ENCODE measurements at places on chromosomes 11 and 22. TPM values are rescaled to one million over a fixed set of nuclear protein-coding genes. Genes with fewer than 3 reads are reported as not detected.

Gene APOL3
- 9.1 TPM for polyA plus RNA-seq

DNA sequence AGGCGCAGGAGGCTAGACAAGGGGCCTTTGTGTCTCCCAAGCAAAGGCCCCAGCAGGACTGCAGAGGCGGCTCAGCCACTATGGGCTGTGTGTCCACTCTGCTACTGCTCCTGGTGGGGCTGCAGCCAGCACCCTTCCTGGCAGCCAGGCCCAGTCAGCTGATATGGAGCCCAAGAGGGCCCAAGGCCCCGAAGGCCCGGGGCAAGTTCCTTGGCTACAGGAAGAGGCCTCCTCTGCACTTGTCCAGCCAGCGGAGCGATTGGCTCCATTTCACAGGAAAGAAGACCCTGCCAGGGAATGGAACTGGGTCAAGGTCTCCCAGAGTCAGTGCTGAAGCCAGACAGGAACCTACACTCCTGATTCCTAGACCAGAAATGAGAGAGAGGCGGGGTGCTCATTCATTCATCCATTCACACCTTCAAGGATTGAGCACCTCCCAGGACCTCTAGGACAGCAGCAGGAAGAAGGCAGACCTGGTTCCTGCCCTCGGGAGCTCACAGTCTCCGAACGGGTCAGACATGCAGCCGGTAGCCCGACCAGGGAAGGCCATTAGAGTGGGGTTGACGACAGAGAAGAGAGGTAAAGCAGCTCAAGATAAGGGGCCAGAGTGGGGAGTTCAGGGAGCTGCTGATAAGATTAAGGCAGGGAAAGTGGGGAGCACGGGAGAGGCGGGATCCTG is 811 bp upstream of the P2RY2 start:
- no peak for DNase-seq

GRCh38 chr11:112285841-112286311 is 25.2 kb upstream of the PLET1 start:
- DNase-seq = no peak

GRCh38 chr22:20868025-20868962 is 9.5 kb downstream of the SNAP29 start:
- no peak for DNase-seq

- no peak for DNase-seq
These were observed 4.8 kb downstream of the TEAD1 start for GRCh38 chr11:12678991-12679390.

DNA sequence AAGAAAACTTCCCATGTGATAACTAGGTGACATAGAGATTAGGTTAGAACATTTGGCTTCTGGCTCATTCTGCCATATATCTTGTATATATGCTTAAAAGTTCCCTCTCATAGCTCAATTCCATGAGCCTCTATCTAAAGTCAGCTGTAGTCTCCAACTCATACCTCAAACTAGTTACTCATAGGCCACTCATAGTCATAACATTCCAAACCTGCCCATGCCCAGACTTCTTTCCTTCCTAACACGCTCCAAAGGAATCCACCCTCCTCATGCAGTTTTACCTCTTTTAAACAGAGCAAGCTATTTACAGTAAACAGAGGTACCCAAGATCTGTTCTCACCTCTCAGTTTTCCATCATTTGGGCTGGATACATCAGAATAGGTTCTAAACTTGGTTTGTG is 39.4 kb downstream of the GLYATL2 start:
- DNase-seq = no peak

Gene MUC15
- not detected for polyA plus RNA-seq

DNA sequence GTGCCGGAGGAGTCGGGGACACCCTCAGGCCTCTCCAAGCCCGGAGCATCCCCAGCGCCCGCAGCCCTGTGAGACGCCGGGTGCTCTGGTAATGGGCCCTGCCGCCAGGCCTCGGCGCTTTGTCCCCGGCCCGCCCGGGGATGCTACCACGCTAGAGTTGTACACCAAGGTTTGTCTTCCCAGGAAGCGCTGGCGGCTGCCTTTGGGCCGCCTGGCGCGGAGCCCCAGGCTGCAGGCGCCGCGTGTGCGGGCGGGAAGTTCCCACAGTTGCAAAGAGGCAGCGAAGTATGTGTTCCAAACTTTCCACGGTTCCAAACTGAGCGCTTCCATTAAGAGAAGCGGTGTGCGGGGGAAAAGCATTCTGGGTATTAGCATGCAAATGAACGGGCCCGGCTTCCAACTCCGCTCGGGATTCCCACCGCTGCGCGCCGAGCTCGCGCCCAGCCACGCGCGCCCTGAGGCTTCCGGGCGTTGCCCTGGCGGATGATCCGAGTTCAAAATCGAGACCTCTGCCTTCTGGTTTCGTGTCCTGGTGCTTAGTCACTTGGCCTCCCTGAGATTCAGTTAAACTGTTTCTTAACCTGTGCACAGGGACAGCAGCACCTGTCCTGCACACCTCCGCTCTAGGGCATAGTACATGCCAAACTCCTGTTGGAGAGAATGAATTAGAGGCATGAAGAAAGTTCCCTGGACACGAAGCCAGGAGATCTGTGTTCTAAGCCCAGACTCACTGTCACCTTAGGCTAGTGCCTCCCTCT is 1.3 kb upstream of the PATZ1 start:
- peak; percentile 47 for DNase-seq

GRCh38 chr11:117941163-117941707 is 12.0 kb upstream of the TMPRSS13 start:
- DNase-seq = no peak

- DNase-seq = no peak
These were observed 251.8 kb downstream of the NTM start for GRCh38 chr11:131622193-131622592.

- no peak for DNase-seq
These were observed 134.3 kb upstream of the C11orf58 start for GRCh38 chr11:16603890-16604793.

Gene RIBC2
- polyA plus RNA-seq = 1.8 TPM

Gene C11orf91
- not detected for polyA plus RNA-seq

- DNase-seq = no peak
These were observed 7.4 kb downstream of the ATL3 start for GRCh38 chr11:63663809-63664208.

Gene SYT12
- polyA plus RNA-seq = 0.10 TPM

Gene STT3A
- polyA plus RNA-seq = 110 TPM

Gene ACRV1
- 0.34 TPM for polyA plus RNA-seq

Gene KCNQ1
- polyA plus RNA-seq = 2.1 TPM

DNA sequence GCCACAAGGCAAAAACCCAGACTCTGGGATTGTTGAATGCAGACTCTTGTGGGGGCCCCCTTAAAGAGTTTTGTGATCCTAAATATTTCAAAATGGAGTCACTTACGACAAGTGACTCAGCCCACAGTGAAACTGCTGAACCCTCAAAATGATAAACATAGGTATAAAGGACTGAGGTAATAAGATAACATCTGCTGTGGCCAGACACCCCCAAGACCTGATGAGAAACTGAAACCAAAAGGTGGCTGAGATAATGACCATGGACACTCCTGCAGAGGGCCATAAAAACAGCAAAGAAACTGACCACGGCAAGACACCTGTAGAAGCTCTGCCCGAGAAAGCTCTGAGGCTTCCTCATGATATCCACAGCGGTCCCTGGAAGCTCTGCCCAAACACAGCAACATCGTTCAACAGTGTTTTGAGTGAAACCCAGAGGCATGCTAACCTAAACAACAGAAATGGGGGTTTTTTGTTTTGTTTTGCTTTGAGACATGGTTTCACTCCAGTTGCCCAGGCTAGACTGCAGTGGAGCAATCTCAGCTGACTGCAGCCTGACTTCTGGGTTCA is 1.6 kb upstream of the PLAAT4 start:
- no peak for DNase-seq

GRCh38 chr11:72719144-72719543 is 33.1 kb downstream of the ARAP1 start:
- DNase-seq = no peak

DNA sequence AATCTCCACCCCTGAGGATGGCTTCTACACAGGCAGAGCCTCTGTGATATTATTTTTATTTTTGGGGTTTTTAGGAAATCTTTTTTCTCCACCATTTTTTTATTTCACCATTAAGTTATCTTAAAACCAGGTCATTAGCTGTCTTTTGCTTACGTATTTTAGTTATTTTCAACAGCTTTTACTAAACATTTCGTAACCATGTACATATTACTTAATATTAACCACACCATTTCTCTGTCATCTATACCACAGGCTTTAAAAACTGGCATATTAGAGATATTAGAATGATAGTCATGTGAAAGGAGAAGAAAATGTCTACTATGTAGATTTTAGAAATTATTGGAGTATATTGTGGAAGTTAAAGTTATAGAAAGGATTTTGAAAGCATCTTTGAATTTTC is 37.4 kb downstream of the YAP1 start:
- DNase-seq = no peak

Gene MAPK11
- 5.6 TPM for polyA plus RNA-seq

Gene CREB3L1
- polyA plus RNA-seq = 40.8 TPM

Gene GGTLC2
- polyA plus RNA-seq = not detected

DNA sequence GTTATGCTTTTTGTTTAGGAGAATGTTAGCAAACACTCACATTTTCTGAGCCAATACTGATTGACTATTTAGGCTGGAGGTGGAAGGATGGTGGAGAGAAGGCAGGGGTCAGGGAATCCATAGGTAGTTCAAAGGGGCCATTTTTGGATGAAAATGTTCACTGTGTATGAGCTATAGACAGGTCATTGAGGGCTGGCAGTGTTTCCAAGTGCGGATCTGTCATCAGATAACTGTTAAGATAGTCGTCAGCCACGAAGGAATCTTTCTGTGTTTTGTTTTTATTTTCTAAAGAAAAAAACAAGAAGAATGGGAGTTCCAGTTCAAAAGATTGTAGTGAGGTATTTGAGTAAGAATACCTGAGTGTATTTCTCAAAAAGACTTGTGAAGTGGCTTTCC is 3.1 kb downstream of the KCNJ5 start:
- no peak for DNase-seq

GRCh38 chr22:35037089-35037488 is 28.9 kb upstream of the ISX start:
- DNase-seq = no peak

DNA sequence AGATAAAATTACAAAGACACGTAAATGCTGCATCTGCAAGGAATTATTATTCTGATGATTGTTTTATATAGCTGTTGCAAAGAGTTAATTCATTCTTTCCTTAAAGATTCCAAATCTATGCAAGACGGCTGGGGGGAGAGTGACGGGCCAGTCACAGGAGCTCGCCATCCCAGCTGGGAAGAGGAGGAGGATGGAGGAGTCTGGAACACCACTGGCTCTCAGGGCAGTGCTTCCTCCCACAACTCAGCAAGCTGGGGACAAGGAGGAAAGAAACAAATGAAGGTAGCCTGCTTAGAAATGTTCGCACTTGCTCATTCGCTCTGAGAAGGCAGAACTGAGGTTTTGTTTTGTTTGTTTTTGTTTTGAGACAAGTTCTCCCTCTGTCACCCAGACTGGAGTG is 73.0 kb upstream of the ADSL start:
- DNase-seq = no peak

DNA sequence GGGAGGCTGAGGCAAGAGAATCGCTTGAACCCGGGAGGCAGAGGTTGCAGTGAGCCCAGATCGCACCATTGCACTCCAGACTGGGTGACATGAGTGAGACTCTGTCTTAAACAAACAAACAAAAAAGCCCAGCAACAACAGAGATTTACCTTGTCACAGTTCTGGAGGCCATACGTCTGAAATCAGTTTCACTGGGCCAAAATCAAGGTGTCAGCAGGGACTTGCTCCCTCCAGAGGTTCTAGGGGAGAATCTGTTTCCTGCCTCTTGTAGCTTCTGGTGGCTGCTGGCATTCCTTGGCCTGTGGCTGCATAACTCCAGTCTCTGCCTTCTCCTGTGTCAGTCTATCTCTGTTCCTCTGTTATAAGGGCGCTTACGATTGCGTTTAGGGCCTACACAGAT is 1.5 kb downstream of the DDX10 start:
- DNase-seq = no peak

Gene AQP11
- polyA plus RNA-seq = 1.6 TPM

Gene VSTM5
- polyA plus RNA-seq = 0.48 TPM

- DNase-seq = no peak
These were observed 1350.5 kb downstream of the TBC1D22A start for GRCh38 chr22:48112687-48113521.

- DNase-seq = no peak
These were observed 243.6 kb upstream of the SORL1-AS1 start for GRCh38 chr11:121696177-121696871.

GRCh38 chr22:31400023-31400397 is 606 bp downstream of the DRG1 start:
- DNase-seq = no peak

DNA sequence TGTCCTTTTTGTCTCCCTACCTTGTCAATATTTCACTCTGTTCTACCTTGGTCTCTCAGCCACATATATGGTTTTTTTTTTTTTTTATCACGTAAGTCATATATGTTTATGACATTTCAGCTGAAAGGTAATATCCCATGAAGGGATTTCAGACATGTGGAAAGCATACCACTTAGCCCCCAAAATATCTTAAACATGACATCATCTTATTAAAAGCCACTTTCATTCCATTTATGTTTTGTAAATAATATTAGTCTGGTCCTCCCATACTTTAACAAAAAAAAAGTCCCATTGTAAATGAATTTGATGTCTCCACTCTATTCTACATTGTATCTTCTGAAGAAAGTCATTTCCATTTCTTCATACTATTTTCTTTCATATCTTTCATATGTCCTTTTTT is 85.4 kb downstream of the CSTPP1 start:
- no peak for DNase-seq

- no peak for DNase-seq
These were observed 13.1 kb upstream of the RPS19BP1 start for GRCh38 chr22:39545386-39546365.

GRCh38 chr22:47043835-47044721 is 281.6 kb downstream of the TBC1D22A start:
- DNase-seq = no peak

- no peak for DNase-seq
These were observed 452.3 kb downstream of the RAB38 start for GRCh38 chr11:87722756-87723565.

Gene DEUP1
- not detected for polyA plus RNA-seq

DNA sequence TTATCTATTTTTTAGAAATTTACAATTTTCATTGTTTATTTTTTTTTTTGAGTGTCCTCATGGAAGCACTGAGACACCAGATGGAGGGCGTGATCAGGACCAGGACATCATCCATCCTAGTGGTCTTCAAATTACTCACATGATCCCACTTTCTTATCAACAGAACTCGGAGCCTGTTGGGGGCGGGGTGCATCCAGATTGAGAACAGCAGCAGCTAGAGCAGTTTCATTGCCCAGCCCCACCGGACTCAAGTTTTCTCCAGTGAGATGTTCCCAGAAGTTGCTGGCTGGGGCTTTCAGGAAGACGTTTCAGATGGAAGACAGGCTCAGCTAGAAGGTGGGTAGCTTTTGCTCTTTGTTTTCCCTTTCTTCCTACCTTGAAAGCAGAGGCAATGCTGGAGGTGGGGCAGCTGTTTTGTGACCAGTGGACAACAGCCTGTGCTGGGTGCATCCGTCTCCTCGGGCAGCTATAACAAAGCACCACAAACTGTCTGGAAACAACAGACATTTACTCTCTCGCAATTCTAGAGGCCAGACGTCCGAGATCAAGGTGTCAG is 562.1 kb downstream of the TBC1D22A start:
- no peak for DNase-seq

DNA sequence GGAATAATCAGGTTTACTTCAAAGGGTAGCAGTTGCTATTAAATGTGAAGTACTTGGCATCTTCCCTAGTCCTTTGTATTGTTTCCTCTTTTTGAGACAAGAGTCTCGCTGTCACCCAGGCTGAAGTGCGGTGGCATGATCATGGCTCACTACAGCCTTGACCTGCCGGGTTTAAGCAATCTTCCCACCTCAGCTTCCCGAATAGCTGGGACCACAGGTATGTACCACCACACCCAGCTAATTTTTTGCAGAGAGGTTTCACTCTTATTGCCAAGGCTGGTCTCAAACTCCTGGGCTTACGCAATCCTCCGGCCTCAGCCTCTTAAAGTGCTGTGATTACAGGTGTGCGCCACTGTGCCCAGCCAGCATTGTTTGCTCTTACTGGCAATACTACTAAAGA is 36.2 kb upstream of the RAPSN start:
- no peak for DNase-seq

Data from forelimb muscle (tissue), 1 donor.